ENCODE measurements at places on chromosomes 3 and 15.

DNA sequence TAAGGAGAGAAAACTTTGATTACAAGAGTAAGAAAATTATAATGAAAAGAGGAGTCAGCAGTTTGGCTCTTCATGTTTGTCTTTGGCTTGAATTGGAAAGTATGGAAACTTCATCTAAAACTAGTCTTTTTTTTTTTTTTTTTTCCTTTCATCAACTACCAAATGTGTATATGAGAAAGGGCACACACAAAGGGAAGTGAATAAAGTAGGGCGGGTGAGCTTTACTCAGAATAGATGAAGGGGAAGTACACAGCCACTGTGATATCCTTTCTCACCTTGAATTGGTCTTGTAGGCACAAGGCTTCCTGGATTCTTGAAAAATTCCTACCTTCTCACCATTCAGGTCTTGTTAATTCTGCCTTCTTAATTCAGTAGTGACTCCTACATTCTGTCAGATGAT lies 652.3 kb upstream of the KCNMB2 start:
- DNase-seq: no peak

GRCh38 chr3:38581774-38582173 lies 67.7 kb downstream of the SCN5A start:
- DNase-seq: no peak

GRCh38 chr3:82672966-82673365 lies 911.5 kb upstream of the GBE1 start:
- no peak for DNase-seq

DNA sequence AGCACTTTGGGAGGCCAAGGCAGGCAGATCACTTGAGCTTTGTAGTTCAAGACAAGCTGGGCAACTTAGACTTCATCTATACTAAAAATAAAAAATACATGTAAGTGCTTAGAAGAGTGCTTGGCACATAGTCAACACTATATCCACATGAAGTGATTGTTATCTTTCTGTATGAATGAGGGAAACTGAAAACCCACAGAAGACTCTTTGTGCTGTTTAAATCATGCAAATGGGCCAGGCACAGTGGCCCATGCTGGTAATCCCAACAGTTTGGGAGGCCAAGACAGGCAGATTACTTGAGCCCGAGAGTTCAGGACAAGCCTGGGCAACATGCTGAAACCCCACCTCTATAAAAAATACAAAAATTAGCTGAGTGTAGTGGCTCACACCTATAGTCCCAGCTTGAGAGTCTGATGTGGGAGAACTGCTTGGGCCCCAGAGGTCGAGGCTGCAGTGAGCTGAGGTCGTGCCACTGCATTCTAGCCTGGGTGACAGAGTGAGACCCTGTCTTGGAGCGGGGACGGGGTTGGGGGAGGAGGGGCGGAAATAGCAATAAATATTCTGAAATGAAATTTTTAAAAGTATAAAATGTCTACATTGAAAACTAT lies 129.7 kb downstream of the NR2E3 start:
- no peak for DNase-seq

DNA sequence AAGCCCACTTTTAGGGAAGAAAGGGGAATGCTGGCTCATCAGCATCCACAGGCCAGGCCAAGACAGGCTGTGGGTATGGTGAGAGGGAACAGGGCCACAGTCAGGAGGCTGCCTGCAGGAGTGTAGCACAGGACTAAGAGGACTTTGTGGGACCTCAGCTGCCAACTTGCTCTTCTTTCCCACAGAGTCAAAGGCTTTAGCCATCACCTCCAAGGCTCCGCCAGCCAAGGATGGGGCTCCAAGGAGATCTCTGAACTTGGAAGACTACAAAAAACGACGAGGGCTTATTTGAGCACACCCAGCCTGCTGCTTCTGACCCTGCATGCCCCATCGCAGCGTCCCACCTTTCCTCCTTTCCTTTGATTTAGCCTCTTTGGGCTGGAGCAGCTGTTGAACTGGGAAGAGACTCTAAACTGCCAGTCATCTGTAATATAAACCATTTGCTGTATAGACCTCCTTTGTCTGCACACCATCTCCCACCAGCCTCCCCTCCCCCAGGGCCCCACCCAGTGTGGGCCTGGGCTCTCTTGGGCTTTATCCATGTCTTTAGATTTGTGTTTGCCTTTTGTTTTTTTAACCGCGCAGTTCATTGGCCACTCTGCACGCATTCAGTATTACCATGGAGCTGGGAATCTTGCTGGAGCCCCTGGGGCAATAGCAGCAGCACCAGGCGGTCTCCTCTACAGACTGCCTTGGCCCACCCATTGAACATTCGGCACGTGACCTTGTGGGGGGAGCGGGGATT lies 13.1 kb upstream of the ITPKA start:
- DNase-seq: no peak

GRCh38 chr3:31900583-31900982 lies 80.5 kb downstream of the OSBPL10 start:
- DNase-seq: no peak

GRCh38 chr15:75194397-75194796 lies 7.3 kb upstream of the C15orf39 start:
- no peak for DNase-seq

DNA sequence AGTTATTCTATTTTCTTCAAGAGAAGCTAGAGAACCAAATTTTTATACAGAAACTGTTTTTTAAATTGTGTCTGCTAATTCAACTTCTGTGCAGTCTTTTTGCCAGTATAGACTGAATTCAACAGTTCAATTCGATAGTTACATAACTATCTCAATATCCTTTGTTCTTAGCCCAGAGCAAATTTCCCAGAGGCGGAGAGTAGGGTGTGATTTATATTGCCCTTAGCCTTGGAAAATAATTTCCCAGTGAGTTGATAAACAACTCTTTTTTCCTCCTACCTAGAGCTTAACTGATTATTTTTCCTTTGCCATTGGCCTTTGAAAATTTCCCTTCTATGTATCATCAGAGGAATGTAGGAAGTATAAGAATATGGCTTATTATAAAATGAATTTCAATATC lies 420.5 kb downstream of the NSUN3 start:
- DNase-seq: no peak

DNA sequence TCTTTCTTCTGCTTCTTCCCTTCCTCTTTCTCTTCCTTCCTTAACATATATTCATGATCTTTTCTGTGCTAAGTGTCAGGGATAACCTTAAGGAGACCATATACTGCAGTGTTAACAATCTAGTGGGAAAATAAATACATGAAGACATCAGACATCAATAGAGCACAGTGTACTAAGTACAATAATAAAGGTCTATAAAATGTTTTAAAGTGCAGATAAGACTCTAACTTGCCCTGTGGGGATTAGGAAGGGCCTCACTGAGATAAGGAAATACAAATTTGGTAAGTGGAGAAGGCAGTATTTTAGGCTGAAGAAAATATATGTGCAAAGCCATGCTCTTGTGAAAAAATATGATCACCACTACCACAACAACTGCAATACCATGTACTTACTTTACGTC lies 49.2 kb upstream of the NANOGP8 start:
- DNase-seq: no peak

DNA sequence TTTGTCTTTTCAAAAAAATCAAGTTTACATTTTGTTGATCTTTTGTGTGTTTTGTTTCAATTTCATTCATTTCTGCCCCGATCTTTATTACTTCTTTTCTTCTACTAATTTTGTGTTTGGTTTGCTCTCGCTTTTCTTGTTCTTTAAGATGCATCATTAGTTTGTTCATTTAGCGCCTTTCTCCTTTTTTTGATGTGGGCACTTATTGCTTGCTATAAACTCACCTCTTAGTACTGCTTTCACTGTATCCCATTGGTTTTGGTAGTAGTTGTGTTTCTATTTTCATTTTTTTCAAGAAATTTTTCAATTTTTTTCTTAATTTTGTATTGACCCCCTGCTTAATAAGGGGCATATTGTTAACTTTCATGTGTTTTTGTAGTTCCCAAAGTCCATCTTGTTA lies 34.4 kb downstream of the PRKCI start:
- DNase-seq: no peak

- no peak for DNase-seq
Measured at GRCh38 chr3:177098551-177098950, 98.7 kb downstream of the TBL1XR1 start.

DNA sequence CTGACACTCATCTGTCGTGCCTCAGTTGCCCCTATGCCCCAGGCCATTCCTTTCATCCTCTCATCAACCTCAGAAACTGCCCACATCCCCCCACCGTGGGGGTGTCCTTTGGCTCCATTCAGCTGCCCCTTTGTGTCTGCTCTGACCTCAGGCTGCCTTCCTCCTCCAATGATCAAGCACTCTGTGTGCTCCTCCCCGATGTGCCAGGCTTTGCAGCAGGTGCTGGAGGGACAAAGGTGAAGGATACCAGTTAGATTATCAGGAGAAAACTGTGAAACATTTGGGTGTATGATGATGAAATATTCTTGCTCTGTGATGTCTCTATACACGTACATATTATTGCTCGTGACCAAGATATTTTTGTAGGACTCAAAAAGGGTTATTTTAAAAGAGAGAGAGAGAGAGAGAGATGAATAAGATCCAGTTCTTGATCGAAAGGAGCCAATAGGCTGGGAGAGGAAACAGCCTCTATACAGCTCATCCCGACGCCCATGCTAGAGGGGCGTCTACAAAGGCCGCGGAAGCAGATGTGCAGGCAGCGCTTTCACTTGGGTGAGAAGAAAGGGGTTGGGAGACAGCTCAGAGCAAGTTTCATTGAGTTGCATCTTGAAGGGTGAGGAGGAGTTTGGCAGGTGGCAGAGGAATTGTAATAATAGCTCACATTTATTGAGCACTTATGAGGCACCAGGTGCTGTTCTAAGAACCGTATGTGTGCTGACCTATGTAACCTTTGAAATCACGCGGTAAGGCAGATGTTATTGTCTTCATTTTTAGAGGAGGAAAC lies 28.3 kb upstream of the ADCY5 start:
- DNase-seq: no peak

DNA sequence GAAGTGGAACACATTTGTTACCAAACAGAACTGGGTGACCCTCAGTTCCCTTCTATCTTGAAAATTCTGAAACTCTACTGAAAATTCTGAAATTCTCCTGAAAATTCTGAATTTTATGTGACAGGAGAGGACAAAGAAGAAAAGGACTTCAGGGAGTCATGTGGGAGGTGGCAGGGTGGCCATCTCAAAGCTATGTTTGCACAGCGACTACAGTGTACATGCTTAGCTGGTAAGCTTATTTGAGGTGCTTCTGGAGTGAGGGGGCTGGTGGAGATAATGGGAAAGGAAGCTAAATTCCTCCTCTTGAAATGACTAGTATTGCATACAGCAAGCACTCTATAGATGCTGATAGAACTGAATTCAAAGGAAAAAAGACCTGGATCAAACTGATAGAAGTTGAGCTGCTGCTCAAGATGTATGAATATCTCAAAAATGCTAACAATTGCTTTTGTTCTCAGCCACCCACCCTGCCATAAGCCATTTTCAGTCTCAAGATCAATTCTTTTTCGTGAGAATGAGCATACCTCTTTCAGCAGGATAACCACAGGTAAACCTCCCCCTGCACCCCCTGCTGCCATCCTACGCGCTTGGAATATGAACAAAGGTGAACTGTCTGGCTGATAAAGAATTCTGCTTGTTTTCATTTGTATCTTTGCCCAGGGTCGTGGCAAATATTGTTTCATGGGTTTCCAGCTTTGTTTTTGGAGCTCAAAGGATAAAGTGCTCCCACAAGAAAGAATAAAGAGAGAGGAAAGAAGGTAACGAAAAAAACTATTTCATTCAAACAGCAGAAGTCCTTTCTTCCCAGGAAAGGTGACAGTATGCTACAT lies 16.6 kb upstream of the ARHGEF3 start:
- no peak for DNase-seq

- DNase-seq: no peak
Measured at GRCh38 chr3:136954980-136955780, 2.6 kb upstream of the IL20RB start.

DNA sequence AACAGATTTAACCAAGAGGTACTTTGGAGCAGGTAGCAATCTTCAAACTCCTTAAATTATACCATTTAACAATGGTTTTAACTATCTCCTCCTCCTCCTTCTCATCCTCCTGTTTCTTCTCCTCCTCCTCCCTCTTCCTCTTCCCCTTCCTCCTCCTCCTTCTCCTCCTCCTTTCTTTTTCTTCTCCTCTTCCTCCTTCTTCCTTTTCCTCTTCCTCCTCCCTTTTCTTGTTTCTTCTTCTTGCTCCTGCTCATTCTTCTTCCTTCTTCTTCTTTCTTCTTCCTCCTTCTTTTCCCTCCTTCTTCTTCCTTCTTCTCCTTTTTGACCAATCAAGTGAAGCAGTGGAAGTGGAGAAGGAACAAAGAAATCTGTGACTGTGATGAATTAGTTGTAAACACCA lies 14.1 kb downstream of the PATL2 start:
- DNase-seq: no peak

DNA sequence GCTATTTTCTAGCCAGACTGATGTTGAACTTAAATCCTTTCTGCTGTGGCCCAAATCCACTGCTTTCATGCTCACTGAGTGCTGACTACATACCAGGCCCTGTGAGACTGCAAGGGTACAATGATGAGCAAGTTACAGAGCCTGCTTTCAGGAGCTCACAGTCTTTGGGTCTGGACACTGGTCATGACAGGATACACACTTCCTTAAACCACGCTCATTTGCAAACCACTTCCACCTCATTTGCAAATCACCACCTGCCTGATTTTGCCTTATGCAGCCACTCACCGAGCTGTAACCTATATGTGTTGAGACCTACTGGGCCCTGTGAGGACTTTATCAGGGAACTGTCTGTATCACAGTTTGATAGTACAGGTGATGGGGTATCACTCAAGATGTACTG lies 50.2 kb upstream of the LRRC58 start:
- DNase-seq: no peak

DNA sequence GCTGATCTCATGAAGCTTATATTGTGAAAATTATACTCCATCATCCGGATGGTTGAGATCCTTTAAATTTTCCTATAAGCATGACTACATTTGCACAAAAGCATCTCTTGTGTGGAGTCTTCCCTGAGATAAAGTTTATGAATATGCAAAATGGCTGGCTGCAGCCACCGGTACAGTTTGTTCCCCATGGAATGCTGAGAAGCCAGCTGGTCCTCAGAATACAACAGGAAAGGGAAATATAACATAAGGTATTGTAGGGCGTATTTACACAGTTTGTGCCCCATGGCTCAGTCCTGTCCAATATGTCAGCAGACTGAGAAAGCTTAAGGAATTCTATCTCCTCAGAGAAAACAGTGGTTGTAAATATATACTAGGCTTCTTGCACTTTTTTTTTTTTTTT lies 468.6 kb downstream of the CNTN6 start:
- DNase-seq: no peak

- no peak for DNase-seq
Measured at GRCh38 chr3:32432711-32433530, 41.3 kb downstream of the CMTM7 start.

- no peak for DNase-seq
Measured at GRCh38 chr3:42556089-42556632, 25.6 kb downstream of the SEC22C start.

DNA sequence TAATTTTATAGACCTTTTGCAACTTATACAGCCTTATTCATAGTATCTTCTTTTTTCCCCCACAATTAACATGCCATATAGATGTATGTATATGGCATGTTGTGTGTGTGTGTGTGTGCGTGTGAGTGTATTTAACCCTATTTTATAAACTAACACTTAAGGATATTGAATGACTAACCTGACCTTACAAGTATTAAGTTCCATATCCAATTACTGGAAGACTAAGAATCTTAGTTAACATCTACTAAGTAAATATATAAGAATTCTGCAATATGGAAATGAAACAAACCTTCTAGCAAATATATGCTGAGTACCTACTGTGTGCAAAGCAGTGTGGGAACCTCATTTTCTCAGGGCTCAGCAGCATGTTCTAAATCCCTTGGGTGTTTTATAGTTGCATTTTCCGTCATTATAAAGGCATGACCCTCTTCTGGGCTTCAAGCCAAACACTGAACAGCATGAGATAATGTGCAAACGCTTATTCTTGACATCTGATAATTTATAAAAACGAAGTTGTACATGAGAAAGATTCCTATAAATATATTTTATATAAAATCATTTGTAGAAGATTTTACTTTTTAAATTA lies 105.5 kb downstream of the NLGN1 start:
- no peak for DNase-seq

Data from H7 (cell line).